Esophagus squamous epithelium (tissue), 5 donors: ENCODE measurements at places on chromosomes 11 and 22.

- no peak for DNase-seq
These were observed 66.1 kb downstream of the STK33 start for GRCh38 chr11:8527939-8528338.

GRCh38 chr11:89537936-89538335 is 46.8 kb upstream of the NOX4 start:
- DNase-seq: no peak

DNA sequence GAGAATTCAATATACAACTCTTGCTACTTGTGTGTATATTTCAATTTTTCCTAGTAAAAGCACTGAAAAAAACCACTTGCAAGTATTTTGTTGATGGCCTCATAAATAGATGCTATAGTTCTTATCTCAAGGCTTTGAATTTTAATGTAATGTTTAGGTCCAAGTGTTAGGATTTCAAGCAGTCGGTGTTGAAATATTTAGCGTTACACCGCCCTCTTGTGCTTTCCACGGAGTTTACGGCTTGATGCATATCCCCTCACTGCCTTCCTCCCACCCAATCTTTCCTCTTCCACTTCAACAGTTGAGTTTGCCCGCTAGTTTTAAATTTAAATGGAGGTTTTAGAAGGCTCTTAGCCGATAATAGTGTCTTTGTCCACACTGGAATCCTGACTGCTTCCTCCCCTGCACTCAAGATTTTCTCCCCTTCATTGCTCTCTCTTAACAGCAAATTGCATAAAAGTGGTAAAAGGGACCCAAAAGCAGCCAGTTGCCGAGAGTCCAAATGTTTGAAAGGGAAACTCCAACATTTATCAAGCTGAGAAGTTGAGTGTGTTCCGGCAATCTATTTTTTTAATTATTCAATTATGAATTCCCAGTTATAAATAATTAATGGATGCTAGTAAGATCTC is 25.9 kb upstream of the HTATIP2 start:
- DNase-seq: no peak

DNA sequence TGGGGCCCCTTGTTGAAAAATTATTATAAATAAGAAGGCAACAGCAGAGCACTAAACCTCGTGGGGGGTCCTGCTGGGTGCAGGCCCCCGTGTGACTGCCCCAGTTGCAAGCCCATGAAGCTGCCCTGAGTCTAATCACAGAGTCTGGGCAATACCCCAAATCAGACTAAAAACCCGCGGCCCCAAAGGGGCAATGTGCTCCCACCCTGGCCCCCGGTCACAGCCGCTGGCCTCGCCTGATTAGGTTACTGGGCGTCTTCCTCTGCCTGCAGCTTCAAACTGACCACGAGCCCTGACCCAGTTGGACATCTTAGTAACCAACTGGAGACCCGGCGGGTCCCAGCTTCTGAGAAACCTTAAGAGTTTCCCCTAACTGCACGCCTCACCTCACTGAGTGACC is 1.6 kb downstream of the CXCR5 start:
- no peak for DNase-seq

DNA sequence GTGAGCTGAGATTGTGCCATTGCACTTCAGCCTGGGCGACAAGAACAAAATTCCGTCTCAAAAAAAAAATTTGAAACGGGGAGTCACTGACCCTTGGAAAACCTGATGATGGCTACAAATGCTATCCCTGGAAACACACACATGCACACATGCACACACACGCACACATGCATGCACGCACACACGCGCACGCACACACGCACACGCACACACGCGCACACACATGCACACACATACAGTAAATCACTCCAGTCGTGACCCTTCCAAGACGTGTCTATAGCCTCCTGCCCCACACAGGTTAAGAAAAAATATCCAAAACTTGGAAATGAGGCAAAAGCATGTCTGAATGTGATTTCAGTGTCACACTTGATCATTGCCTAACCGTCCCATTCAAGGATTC is 6.7 kb upstream of the CPT1A start:
- no peak for DNase-seq

DNA sequence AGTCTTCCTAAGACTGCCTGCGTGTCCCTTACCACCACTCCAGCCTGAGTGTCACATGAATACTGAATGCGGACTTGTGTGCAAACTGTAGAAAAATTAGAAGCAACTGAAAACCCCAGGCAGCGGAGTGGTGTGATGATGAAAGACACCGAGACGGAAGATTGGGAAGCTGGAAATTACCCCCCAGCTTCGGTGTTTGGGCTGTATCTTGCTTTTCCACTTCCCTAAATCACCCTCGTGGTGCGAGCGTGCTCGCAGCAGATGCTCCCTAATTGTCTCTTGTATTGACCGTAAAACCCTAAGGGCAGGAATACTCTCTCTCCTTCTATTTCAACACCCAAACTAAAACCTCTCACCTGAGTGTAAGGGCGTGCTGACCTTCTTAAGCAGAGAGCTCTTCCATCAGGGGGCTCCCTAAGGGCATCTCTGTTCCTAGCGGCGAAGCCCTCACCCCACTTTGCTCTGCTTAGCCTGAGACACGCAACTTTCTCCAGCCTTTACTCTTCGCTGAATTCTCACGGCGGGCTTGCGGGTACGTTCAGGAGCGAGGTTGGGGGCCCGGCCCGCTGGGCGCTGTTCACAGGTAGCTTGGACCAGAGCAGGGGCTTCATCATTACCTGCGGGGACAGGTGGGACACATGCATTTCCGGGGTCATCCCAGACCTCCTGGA is 62.4 kb downstream of the CRYBB2 start:
- no peak for DNase-seq

- no peak for DNase-seq
These were observed 23.6 kb upstream of the UPB1 start for GRCh38 chr22:24471570-24471969.

- no peak for DNase-seq
These were observed 105.9 kb downstream of the SLC17A6 start for GRCh38 chr11:22444076-22444475.

DNA sequence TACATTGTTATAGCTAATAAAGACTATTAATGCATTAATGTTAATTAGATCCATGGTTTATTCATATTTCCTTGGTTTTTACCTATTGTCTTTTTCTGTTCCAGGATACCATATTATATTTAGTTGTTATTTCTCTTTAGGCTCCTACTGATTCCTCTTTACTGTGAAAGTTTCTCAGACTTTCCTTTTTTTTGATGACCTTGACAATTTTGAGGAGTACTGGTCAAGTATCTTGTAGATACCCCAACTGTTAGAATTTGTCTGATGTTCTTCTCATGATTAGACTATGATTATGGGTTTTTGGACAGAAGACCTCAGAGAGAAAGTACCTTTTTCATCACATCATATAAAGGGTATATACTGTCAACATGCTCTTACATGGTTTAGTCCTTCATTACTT is 26.6 kb downstream of the EMSY start:
- no peak for DNase-seq

DNA sequence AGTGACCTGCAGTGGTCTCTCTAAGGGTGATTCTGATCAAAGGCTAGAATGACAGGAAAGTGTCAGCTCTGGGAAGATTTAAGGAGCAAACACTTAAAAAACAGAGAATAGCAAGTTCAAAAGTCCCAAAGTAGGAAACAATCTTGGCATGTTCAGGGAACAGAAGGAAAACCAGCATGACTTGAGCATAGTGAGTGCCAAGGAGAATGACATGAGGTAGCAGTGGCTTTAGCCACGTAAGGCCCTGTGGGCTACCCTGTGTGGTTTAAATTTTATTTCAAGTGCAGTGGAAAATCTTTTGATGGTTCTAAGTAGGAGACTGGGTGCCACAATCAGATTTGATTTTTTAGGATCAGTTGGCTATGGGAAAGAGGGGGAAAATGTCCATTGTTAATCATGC is 149.4 kb downstream of the WNT11 start:
- DNase-seq: no peak

DNA sequence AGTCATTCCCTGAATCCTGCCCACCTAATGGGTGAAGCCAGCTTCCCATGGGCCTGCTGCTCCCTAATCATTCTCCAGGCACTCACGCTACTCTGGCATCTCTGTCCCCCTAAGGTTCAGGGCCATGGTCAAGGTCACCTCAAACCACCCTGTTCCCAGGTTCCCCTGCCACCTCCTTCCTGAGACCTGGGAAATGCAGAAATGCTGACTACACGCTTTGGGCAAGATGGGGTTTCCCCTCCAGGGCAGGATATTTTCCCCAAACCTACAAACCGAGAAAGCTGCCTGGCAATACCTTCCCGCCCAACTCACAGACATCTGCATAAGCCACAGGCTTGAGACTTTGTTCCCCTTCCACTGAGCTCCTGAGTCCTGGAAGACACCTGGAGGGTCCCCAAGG is 97.6 kb downstream of the FEZ1 start:
- no peak for DNase-seq

- DNase-seq: no peak
These were observed 46.9 kb upstream of the TUB start for GRCh38 chr11:8034106-8034585.

DNA sequence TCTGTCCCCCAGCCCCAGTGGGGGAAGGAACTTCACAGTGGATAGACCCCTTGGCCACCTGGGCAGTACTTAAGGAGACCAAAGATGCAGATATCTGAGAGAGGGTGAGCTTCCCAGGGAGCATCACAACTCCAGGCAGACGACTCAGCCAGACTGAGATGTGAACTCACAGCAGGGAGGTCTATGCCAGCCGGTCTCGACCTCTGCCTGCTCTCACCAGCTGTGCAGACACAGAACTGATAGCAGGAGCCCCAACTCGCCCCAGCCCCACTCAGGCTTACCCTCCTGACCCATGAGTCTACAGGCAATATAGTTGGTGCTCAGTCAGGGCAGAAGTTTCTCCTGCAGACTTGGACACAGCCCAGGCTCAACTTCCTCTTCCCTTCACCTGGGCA is 29.7 kb upstream of the ACCSL start:
- no peak for DNase-seq

- DNase-seq: no peak
These were observed 3.8 kb upstream of the FDX1 start for GRCh38 chr11:110425751-110426545.

DNA sequence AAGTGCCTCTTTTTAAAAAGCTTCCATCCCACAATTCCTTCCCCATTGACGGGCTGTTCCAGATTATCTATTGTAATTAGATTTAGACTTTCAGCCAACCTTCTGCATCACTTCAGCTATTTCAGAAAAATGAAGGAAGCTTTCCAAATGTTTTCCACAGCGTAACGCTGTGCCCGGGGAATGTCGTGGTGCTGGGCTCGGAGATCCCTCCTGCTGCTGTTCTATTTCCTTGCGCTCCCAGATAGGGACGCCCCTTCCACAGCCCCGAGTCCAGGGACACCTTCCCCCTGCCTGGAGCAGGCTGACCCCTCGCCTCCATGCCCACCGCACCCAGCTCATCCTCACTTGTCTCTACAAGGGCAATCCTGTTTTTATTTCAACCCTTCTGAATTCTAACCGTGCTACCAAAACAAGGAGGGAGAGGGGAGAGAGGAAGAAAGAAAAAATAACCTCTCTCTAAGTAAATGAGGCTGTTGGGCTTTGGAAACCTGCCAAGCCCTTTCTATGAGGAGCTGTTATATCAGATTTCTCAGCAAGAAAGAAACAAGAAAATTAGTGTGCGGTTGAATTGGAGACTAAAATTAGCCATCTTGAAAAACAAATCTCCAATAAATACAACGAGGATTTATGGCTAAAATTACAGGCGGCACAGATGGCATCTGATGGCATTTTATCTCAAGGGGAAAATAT is 366.9 kb downstream of the BRD1 start:
- no peak for DNase-seq

- DNase-seq: no peak
These were observed 976.0 kb downstream of the OPCML start for GRCh38 chr11:132556316-132556715.

DNA sequence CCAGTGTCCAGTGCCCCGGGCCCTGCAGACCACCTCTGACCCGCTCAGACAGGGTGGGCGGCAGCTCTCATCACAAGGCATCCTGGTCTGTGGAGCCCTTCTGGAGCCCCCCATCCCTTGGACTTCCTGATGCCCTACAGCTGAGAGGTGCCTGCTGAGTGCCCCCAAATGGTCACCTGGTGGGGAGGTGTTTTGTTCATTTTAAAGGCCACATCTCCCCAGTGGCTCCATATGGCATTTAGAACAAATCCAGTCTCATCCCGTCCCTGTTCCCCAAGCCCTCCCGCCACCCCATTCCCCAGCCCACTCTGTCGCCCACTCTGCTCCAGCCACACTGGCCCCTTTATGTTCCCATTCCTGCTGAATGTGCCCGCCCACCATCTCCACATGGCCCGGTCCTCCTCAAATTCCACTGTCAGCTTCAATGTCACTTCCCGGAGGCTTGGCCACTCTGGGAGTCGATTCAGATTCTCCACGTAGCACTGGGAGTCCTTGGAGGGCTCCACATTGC is 32.8 kb downstream of the OSBPL5 start:
- no peak for DNase-seq

DNA sequence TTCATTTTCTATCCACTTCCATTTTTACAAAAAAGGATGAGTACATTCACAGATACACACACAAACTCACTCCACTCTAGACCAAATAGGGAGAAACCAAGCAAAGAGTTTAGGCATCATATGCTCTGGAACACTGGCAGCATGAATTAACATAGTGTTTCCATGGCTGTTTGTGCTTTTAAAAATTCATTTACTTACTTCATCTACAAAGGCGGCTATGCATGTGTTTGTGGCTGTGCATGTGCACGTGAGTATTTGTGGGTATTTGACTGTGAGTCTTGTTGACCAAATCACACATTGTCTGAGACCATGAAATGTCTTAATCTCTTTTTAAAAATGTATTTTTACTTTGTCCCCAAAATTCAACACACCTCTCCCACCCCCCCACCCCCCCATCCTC is 203.0 kb upstream of the SESN3 start:
- DNase-seq: no peak

- DNase-seq: no peak
These were observed 578.0 kb downstream of the INSC start for GRCh38 chr11:15692739-15693138.

GRCh38 chr22:50171319-50171964 is 911 bp downstream of the PANX2 start:
- no peak for DNase-seq

- no peak for DNase-seq
These were observed 168.5 kb downstream of the ARHGAP42 start for GRCh38 chr11:100855466-100856067.

GRCh38 chr11:127392575-127392974 is 392.0 kb upstream of the KIRREL3 start:
- no peak for DNase-seq

GRCh38 chr11:93481696-93482095 is 61.5 kb downstream of the SMCO4 start:
- no peak for DNase-seq

- DNase-seq: no peak
These were observed 405.9 kb downstream of the NXPE2 start for GRCh38 chr11:115084231-115084630.

- DNase-seq: no peak
These were observed 115.0 kb upstream of the NARS2 start for GRCh38 chr11:78689585-78690153.

- DNase-seq: no peak
These were observed 84.8 kb downstream of the ST3GAL4 start for GRCh38 chr11:126440276-126440675.
